Renal cortical epithelial cell (primary cell): ENCODE measurements at places on chromosomes 13 and 19. TPM values are rescaled to one million over a fixed set of nuclear protein-coding genes. Genes with fewer than 3 reads are reported as not detected.

NPAS1 gene
- total RNA-seq = 0.52 and 0.55 TPM in 2 replicates

CALR3 gene
- not detected in 2 replicates for total RNA-seq

CPT1C gene
- 1.9 and 2.5 TPM in 2 replicates for total RNA-seq

RETN gene
- not detected in 2 replicates for total RNA-seq

LRRC8E gene
- total RNA-seq = 11.1 and 14.8 TPM in 2 replicates

ATXN8OS gene
- total RNA-seq = not detected in 2 replicates

MAMSTR gene
- total RNA-seq = 0.25 and 0.87 TPM in 2 replicates

TMEM145 gene
- total RNA-seq = not detected in 2 replicates

SYT5 gene
- total RNA-seq = 1.0 TPM in 1 of 2 replicates, not detected in the other

HPN gene
- total RNA-seq = 1.2 and 4.2 TPM in 2 replicates

FCAR gene
- not detected in 2 replicates for total RNA-seq

DNAJC15 gene
- total RNA-seq = 8.2 and 23.7 TPM in 2 replicates

TMPRSS9 gene
- 0.05 TPM in 1 of 2 replicates, not detected in the other for total RNA-seq

NKG7 gene
- total RNA-seq = not detected in 2 replicates

GRCh38 chr13:59730026-59730425 is 433.7 kb downstream of the DIAPH3 start:
- DNase-seq = no peak

- no peak for DNase-seq
Measured at GRCh38 chr13:110713642-110713952, at the start of gene ING1. TSS of gene ING1 (plus strand) at chr13:110713700. CDS start at chr13:110714150, 450 bp downstream.

DNA sequence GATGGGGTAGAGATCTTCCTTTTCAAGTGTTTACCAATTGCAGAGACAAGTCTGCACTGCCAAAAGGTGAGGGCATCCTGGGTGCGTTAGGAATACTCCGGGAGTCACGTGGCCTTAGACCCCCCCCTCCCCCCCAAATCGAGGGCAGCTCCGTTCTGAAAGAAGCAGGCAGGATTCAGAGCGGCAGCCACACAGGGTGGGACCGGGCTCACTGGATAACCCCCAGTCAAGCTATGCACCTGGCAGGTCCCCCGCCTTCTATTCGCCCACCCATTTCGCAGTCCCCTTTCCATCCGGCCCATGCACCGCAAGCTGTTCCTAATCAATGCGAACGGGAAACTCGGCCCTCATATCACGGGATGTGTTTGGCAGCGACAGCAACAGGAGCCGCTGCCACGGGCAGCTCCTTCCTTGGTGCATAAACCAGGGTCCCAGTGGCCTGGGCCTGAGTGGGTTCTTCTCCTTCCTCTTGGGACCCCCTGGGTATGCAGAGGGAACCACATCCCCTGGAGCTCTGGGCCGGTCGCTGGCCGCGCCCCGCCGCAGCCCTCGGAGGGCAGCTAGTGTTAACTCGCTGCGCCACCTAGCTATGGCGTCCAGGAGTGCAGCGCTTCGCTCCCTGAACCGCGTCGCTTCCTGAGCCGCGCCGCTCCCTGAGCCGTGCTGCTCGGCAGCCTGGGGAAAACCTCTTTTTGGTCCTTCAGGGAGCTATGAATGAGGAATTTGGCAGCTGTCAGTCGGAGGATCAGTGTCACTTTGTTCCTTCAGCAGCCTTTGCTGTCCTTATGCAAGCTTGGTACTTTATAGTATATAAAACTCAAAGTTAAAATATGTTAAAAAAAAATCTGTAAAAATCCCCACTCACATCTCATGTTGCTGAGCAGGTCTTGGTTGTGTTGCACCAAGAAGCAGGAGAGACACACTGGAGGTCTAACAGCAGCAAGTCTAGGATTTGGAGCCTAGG is 41.4 kb downstream of the LYL1 start:
- peak; percentile 41 for DNase-seq

DNA sequence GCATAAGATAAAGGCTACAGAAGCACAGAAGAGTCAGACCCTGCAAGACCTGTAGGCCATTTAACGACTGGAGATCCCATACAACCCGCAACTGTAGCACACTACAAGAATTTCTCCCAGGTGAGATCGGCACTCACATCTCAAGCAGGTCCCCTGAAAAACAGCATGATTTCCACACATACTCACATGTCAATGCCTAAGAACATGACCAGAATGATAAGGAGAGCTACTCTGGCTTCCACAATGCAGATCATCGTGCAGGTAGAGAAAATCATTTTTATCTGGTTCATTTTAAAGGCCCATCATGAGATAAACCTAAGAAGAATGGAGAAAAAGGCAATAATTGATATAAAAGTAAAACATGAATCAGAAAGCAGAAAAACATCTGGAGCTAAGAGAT is 17.5 kb upstream of the PEG3 start:
- DNase-seq = no peak

- no peak for DNase-seq
Measured at GRCh38 chr19:51676566-51677083, 16.5 kb upstream of the SPACA6 start.

GRCh38 chr19:43476606-43477005 is 11.2 kb upstream of the LYPD3 start:
- DNase-seq = peak; percentile 75

- peak; percentile 18 for DNase-seq
Measured at GRCh38 chr13:34466301-34466700, 475.8 kb upstream of the NBEA start.

GRCh38 chr19:32928806-32929205 is 43.0 kb downstream of the CEP89 start:
- DNase-seq = no peak

DNA sequence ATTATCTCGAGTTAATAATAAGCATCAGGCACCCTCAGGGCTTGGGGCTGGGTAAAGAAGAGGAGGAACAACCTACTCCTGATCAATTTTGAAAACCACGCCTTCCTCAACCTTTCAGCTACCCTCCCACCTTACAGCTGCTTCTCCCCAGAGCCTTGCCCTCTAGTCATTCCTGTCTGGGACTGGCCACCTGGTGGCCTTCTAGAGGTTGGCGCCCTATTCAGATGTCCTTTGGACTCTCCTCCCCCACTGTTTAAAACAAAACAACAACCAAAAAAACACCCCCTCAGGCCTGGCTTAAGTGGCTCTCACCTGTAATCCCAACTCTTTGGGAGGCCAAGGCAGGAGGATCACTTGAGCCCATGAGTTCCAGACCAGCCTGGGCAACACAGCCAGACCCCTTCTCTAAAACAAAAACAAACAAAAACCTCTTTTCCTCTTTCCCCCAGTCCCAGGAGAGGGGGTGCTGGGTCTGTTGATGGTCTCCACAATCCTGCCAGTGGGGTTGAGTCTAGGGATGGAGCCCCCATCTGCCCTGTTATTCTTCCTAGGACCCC is 62.3 kb downstream of the CCDC70 start:
- no peak for DNase-seq

- no peak for DNase-seq
Measured at GRCh38 chr13:103759361-103759760, 693.1 kb upstream of the SLC10A2 start.

DNA sequence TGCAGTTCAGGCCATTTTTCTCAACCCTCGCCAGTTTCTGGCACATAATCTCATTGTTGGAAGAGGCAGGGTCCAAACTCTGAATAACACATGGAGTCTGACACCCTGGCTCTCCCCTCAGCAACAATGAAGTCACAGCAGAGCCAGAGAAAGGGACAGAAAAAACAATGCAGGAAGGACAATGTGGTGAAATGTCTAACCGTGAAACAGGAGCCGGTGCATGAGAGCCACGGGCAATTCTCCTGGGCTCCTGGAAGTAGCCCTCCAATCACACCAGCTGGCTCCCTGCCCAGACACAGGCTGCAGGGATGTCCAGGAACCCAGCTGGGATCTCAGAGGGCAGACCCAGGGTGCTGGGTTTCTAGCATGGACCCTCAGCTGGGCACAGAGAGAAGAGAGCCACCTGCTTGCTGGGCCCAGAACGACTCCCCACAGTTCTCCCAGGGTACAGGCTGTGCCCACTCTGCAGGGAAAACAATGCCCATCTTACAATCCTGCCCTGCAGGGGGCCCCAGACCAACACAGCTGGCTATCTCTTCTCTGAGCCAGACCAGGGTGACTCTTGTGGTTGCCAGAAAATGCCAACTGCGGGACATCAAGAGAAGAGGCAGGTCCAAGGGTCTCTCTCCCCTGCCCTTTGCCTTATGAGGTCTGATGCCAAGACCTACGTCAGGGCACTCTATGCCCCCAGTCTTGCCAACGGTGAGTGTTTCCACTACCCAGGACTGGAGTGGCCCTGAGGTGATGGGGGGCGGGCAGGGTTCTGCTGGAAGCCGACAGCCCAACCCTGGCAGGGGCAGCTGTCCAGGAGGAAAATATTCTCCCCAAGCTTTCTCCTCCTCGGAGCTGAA is 64.5 kb downstream of the CEBPG start:
- peak; percentile 4 for DNase-seq

DNA sequence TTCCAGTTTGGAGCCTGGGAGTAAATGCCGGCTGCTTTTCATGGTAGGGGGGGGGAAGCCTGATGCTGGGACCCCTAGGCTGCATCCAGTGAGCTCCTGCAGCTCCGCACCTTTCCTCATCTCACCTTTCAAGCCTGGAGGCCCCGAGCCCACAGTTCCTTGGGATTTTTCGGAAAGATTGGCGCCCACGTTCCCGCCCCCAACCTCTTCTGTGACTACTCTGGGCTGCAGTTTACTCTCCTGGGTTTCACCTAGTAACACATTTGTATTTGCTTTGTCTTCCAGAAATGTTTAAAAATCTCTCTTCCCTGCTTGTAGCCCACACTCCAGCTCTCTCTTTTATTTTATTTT is 51.9 kb upstream of the SPATA13 start:
- no peak for DNase-seq

DNA sequence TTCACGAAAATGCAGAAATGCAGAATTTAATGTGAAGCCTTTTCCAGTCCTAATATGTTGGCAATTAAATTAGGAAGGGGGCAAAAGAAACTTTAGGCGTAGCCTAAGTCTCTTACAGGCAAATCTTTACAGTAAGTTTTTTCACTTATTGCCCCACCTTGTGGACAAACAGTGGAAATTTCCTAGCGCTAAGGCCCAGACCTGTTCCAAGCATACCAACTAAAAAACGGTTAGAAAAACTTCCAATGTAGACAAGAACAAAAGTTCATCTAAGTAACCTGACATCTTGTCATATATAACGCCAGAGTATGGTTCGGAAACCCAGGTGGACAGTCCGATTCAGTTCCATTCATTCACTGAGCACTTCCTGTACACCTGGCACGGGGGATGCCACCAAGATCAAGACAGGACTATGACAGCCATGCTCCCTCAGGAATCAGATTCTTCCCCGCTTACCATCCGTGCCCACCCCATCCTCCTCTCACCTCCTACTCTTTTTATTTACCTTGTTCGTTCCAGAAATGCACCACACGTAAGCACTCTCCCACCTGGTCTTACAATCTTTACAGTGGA is 4.9 kb downstream of the ZAR1L start:
- peak; percentile 70 for DNase-seq

- no peak for DNase-seq
Measured at GRCh38 chr19:29644210-29644609, 21.1 kb upstream of the PLEKHF1 start.

DNA sequence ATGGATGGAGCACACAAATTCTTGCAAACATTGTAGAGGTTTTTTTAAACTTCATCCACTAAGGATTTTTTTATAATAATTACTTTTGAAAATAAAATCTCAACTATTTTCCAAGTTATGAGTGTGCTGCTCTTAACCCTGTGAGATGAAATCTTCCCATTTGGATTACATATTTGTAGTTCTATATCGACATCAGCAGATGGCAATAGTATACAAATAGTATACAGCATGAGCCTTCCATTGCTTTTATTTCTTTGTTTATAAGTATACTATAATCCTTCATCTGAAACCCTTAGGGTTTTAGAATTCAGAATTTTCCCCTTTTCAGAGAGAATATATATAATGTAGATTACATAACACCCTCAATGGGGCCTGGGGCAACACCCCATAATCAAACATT is 70.5 kb downstream of the GJA3 start:
- no peak for DNase-seq

DNA sequence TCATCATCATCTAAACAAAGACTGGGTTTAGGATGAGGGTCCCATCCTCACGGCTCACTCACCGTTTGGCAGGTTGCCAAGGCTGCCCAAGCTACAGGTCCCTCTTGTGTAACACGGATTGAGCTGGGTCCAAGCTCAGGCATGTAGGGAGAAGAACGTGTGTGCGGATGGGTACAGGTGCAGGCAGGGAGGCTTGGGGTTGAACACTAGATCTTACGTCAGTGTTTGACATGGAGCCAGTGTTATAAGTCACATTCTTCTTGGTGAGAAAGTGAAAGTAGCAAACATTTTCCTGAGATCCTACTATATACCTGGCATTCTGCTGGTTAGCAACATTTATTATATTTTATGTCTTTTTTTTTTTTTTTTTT is 136.8 kb upstream of the RNF113B start:
- peak; percentile 41 for DNase-seq

DNA sequence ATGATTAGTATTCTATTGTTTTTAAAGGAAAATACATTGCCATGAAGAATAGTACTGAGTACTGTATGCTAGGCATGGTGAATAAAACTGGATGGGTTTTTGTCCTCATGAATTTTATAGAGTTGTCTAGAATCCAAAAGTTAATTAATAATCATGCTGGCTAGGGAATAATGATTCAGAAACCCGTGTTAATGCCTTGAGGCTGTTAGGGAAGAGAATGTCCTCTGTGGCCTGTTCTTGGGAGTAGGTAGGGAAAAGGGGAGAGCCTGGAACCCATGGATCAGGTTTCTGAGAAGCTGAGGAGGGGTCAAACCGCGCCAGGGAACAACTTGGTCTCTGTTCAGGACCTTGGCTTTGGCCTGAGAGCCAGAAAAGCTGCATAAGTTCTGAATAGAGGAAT is 1376.3 kb upstream of the SLC10A2 start:
- DNase-seq = peak; percentile 92

- peak; percentile 43 for DNase-seq
Measured at GRCh38 chr19:51690454-51691073, 2.6 kb upstream of the SPACA6 start.

GRCh38 chr13:75178436-75178835 is 303.5 kb downstream of the TBC1D4 start:
- peak; percentile 68 for DNase-seq

DNA sequence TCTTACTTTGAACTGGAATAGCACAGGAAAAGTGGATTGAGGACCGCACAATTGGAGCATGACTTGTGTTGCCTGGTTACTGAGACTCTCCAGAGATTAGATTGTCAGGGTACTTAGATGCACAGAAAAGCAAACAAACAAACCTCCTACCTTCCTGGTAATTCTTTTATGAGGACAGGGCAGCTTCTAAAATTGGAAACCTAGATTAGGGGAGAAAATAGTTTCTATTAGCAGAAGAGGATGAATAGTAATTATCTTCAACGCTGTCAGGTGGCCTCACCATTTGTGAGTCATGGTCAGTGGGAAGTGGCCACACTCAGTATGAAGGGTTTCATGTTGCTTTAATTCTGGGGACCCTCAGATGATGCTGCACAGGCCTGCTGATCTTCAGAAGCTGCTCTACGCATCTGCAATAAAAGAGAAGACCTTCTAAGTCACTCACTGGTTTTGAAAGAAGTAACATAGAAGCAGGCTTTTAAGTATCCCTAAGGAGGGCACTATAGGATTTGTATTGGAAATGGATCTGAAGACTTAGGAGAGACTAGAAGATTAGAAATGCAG is 106.8 kb downstream of the LACC1 start:
- peak; percentile 58 for DNase-seq

DNA sequence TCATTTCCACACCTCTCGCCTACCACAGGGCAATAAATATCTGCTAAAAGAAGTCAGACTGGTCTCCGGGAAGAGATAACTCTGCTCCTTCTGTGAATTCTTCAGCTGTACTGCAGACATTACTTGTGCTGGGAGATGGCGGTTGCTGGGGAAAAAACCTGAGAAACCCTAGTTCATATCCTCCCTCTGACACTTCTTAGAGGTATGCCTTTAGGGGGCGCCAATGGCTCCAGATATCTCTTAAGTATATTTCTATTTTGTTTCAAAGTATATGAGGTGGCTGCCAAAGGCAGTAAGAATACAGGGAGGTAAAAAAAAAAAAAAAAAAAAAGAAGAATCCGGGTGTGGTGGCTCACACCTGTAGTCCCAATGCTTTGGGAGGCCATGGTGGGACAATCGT is 175.2 kb downstream of the PAN3 start:
- no peak for DNase-seq
